ENCODE measurements at places on chromosomes 12 and 14.

DNA sequence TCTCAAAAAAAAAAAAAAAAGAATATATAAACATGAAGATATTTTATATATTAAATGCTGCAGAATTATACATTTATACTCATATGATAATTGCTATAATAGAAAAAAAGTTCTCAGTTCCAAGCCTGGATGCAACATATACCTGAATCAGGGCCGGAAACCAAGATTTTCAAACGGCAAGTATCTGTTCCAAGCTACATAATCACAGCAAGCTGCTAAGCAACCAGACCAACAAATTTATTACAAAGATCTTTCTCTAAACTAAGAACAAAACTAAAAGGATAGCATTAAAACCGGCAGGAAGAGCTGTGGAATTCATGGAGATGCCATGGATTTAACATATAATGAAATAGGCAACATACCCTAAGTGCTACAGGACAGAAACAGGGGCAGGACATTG is 7.1 kb downstream of the RACGAP1 start:
- DNase-seq = no peak

- DNase-seq = no peak
Observed at GRCh38 chr12:70812136-70812535, 108.4 kb downstream of the PTPRR start.

GRCh38 chr14:31006703-31007102 is 18.7 kb upstream of the AP4S1 start:
- DNase-seq = no peak

GRCh38 chr12:10491766-10492165 is 13.9 kb upstream of the EIF2S3B start:
- no peak for DNase-seq

GRCh38 chr14:69049675-69050074 is 70.6 kb upstream of the ACTN1 start:
- no peak for DNase-seq

GRCh38 chr14:100842799-100843198 is 16.9 kb downstream of the MEG3 start:
- no peak for DNase-seq

- DNase-seq = no peak
Observed at GRCh38 chr12:107748472-107748871, 12.5 kb downstream of the PRDM4 start.

GRCh38 chr14:65471038-65471878 is 58.7 kb downstream of the FUT8 start:
- no peak for DNase-seq

DNA sequence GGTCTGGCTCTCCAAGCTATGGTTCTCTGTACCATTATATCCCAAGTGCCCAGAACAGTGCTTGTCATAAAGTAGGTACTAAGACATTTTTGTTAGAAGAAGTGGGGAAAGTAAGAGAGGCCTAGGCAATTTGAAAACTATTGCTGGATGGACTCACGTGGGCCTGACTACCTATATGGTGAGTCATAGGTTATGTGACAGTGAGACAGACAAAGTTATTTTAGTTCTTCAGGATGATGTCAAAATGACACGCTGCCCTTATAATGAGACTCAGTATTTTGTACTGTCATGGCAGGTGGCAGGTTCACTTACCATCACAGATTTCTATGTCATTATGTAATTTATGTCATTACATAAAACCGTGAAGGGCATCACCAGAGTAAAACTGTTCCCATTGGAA is 53.1 kb downstream of the PARP11 start:
- DNase-seq = no peak

DNA sequence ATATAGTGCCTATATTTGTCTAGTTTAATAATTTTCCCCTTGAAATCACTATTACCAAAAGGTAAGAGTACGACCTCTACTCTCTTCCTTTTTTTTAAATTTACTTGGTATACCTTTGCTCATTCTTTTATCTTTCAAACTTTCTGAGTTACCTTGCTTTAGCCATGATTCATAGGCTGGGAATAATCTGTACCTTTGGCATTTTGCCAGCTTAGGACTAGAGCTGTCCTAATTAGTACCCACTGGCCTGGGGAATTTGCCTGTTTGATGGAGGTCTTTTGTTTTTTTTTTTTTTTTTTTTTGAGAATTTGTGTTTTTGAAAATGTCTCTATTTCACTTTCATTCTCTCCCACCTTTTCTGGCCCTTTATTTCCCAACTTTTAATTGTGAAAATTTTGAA is 8.7 kb upstream of the SLC4A8 start:
- DNase-seq = no peak

- DNase-seq = no peak
Observed at GRCh38 chr12:83893101-83893500, 1019.5 kb downstream of the SLC6A15 start.

- no peak for DNase-seq
Observed at GRCh38 chr12:25817166-25817565, 141.3 kb upstream of the RASSF8 start.
